Activated T-helper 9 cell treated with anti-CD3 and anti-CD28 coated beads, Interleukin-2, amount 50 U/mL, for 16 hours (primary cell): ENCODE measurements at places on chromosomes 16 and 17.

DNA sequence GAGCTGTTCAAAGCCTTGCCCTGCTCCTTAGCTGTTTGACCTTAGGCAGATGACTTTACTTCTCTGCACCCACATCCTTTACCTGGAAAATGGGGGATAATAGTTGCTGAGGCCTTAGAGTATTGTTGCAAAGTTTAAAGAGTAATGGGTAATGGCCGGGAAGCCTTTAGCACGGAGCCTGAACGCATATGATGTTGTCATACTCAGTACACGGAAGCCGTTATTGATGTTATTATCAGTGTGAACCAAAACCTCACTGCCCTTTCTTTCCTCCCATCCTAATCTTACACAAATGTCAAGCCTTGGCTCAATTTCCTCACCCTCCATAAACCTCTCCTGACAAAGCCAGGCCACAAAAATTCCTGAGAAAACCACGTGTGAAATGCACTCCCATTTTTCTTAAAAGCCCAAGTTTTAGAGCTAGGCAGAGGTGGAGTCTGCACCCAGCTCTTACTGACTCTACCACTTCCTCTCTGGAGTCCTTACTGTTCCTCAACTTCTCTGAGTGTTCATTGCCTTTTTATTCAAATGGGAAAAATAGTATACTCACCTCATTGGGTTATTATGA is 67.3 kb upstream of the CACNG3 start:
- no peak for DNase-seq

DNA sequence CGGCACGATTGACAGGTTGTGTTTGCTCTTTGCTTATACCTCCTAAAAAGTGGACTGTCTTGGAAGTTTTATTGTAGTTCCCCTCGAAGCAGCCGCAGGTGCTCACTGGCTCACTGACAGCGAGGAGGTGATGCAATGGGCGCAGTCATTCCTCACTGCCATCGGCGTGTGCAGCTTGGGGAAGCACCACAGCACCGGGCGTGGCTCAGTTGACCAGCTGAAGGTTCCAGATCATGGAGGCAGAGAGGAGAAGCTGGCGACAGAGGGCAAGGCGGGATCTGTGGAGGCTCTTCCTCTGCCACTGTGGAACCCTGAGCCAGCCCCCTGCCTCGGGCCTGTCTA is 72.1 kb upstream of the TNRC6C start:
- no peak for DNase-seq

- DNase-seq: no peak
Measured at GRCh38 chr17:1286379-1287106, 7.1 kb downstream of the TRARG1 start.

DNA sequence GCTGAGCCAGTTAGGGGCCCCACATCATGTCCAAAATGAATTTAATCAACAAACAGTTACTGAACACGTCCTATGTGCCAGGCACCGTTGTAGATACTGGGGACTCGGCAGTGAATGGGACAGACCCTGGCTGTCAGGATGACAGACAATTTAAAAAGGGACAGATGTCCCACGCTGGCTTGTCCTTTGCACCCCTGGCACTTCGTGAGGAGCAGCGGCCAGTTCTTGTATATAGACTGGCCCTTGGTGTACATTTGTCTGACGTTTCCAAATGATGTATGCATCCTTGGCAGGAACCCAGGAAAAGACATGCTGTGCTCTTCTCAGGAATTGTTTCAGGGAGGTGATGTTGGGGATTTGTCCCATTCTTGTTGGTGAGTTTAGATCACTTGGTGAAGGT is 21.1 kb downstream of the IL4R start:
- DNase-seq: no peak

- no peak for DNase-seq
Measured at GRCh38 chr16:73058616-73059409, 10.9 kb upstream of the ZFHX3 start.

- DNase-seq: no peak
Measured at GRCh38 chr17:50570032-50570431, 9.5 kb downstream of the CACNA1G start.
